ENCODE measurements at places on chromosomes 12 and 14.

DNA sequence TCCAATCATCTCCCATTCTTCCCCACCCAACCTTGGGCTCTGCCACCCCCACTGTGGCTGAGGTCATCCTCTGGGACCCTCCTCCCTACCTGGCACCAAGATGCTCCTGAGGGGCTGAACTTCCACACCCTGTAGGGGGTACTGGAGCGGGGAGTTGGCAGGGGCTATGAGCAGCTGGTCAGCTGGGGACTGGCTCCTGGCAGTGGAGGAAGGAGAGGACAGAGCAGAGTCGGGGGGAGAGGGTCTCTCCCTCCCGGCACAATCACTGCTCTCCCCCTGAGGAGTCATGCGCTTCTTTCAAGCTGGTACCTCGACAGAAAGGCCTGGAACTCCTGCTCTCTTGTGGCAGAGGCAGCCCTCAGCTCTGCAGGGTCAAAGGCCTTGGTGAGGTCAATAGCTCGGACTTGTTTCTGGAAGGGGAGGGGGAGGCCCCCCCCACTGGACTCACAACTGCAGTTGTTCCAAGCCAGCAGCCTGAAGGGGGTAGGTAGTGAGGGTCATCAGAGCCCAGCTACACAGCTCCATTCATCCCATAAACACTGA lies 2.0 kb downstream of the B4GALNT1 start:
- no peak for DNase-seq

- no peak for DNase-seq
Measured at GRCh38 chr12:4108803-4109345, 164.7 kb upstream of the CCND2 start.

DNA sequence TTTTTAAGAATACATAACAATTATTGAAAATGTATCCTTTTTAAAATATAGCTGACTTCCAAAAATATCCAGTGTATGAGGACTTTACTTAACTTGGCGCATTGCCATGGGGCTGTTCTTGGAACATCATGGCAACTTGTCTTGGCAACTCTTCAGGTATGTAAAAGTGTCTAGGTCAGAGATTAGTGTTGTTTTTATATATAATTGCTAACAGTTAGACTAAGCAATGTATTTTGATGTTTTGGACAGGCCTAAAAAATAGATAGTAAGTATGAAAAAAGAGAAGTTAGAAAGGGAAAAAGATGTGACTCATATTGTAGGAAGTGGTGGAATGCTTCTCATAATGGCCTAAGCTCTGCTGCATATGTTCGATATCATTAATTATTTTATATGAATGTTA lies 70.9 kb downstream of the MON2 start:
- no peak for DNase-seq

- DNase-seq, result no peak
Measured at GRCh38 chr12:126545411-126545810, 1480.2 kb downstream of the AACS start.

DNA sequence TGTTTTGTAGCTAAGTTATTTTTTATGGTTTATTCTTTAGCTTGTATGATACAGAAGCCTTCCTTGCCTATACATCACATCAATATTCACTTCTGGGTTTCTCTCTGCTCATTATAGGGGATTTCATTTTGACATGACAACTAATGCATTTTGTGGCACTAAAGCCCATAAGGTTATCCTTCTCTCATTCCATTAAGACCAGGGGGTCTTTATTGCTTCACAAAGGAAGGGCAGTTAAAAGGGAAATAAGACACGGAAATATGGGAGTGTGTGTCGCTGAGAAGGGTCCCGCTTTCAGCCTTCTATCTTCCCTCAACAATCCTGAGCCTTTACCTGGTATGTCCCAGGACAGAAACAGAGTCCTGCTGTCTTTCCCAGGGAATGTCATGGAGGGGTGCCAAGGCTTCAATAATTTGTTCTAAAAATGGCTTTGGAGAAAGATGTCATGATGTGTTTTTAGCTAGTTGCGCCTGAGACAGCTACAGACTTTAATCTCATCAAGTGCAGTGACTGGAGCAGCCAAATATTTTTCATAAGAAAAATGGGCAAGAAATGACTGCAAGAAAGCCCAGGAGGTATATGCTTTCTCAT lies 1145.4 kb upstream of the TMEM132C start:
- DNase-seq, result no peak

DNA sequence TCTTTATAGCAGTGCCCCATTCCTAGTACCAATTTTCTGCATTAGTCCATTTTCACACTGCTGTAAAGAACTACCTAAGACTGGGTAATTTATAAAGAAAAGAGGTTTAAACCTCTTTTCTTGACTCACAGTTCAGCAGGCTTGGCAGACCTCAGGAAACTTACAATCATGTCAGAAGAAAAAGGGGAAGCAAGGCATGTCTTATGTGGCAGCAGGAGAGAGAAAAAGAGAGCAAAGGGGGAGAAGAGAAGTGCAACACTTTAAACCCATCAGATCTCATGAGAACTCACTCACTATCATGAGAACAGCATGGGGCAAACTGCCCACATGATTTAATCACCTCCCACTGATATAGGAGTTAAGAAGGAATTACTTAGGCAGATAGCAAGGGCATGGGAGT lies 101.6 kb upstream of the PLEKHG7 start:
- DNase-seq, result no peak

- DNase-seq, result no peak
Measured at GRCh38 chr12:78187741-78188140, 357.0 kb downstream of the NAV3 start.

DNA sequence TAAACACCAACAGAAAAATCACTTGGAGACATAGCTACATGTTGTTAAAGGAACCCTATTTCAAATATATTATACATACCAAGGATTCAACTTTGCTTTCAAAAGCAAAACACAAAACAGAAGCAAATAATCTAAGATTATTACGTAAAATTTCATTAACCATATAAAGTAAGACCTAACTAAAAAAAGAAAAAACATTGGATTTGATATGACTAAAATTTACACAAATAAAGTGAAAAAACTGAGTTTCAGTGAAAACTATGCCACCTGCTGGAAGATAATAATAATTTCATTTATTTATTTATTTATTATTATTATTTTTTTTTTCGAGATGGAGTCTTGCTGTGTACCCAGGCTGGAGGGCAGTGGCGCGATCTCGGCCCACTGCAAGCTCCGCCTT lies 45.2 kb downstream of the WDHD1 start:
- DNase-seq, result no peak

GRCh38 chr14:68733086-68733914 lies 59.6 kb downstream of the ZFP36L1 start:
- DNase-seq, result no peak

DNA sequence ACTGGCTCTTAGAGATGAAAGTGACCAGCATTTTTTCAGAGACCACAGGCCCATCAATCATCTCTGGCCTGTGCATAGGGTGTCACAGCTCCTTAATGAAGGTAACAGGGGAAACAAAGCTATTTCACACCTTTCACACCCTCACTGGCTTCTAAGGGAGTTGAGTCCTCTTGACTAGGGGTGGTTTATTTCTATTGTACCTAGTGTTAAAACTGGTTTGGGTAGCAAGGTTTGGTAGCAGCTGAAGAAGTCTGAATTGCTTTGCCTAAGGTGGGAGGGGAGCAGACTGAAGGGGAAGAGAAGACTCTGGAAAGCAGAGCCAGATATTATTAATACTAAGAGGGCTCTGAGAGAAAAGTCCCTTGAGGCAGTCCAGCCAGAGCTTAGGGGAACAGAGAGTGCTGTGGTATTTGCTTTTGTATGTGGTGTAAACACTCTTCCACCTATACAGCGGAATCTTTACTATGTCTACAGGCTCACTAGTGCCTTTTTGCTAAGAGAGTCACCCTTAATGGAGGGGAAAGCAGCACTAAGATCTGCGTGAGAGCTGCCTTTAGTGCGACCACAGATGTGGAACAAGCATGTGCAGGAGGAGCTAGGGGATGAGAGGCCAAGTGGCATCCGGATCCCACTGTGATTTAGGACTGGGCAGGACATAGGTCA lies 95.8 kb downstream of the STXBP6 start:
- no peak for DNase-seq

DNA sequence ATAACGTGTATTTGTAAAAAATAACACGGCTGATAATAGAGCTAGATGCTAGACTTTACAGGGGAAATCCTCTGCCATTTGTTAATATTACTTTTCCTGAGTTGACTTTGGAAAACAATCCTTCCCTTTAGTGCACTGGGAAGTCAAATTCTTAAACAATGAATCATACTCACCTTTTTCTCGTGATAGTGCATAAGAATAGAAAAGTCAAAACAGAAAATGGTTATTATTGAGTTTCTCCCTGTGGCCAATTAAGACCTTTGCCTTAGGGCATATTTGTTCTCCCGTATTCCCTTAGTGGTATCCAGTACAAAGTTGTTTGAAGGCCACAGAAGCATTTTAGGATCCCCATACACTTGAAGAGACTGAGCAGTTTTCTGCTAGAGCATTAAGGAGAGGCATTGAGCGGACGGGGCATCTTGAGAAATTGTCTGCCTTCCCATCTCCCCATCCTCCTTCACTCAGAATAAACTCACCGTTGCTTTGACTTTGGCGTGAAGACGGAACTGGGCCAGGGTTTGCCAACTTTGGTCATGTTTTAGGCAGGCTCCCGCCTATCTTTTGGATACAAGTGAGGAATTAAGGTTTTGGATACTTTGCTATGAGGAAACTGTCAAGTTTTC lies 171.3 kb downstream of the TMTC2 start:
- no peak for DNase-seq

DNA sequence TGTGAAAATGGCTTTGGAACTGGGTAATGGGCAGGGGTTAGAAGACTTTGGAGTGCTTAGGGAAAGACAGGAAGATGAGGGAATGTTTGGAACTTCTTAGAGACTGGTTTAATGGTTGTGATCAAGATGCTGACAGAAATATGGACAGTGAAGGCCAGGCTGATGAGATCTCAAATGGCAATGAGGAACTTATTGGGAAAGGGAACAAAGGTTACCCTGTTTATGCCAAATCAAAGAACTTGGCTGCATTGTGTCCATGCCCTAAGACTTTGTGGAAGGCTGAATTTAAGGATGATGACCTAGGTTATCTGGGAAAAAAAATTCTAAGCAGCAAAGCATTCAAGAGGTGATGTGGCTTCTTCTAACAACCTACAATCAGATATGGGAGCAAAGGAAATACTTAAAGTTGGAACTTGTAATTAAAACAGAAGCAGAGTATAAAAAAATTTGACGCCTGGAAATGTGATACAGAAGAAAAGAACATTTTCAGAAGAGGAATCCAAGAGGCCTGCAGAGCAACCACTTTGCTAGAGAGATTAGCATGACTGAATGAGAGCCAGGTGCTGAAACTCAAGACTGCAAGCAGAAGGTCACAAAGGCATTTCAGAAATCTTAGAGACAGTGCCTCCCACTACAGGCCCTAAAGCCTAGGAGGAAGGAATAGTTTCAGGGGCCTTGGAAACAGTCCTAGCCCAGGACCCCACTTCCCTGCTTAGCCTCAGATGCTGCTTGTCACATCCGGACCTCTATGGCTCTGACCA lies 65.6 kb upstream of the FLRT2 start:
- DNase-seq, result no peak

- DNase-seq, result no peak
Measured at GRCh38 chr14:59836116-59836515, 34.5 kb downstream of the RTN1 start.

DNA sequence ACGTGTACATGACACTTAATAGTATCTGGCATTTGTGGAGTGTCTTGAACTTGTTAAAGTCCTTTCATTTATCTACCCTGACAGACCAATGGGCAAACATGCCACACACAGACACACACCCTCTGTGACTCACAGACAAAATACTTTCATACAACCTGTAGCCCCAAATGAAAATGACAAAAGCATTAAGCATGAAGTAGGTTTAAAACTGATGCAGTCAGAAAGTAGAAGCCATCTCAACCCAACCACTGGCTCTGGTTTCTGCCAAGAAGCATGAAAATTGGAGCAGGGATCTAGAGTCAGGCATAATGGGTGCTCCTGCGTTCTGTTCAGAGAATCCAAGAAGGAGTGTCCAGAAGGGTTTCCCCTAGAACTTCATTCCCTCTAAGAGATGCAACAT lies 23.1 kb upstream of the KRT77 start:
- no peak for DNase-seq

DNA sequence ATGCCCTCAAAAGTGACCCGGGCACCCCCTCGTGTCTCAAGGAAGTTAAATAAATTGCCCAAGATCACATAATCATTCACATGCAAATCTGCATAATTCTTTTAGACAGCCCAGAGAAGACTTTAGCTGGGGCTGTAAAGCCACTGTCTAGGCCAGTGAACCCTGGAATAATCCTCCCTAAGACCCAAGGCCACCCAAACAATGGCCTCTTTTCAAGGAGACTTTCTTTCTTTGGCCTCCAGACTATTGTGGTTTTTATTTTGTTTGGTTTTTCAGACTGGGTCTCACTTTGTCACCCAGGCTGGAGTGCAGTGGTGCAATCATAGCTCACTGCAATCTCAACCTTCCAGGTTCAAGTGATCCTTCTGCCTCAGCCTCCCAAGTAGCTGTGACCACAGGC lies 10.6 kb downstream of the SVOP start:
- DNase-seq, result no peak

- no peak for DNase-seq
Measured at GRCh38 chr12:6065131-6065862, 59.2 kb downstream of the VWF start.

GRCh38 chr12:51911788-51912711 lies 4.7 kb downstream of the ACVRL1 start:
- DNase-seq, result no peak

DNA sequence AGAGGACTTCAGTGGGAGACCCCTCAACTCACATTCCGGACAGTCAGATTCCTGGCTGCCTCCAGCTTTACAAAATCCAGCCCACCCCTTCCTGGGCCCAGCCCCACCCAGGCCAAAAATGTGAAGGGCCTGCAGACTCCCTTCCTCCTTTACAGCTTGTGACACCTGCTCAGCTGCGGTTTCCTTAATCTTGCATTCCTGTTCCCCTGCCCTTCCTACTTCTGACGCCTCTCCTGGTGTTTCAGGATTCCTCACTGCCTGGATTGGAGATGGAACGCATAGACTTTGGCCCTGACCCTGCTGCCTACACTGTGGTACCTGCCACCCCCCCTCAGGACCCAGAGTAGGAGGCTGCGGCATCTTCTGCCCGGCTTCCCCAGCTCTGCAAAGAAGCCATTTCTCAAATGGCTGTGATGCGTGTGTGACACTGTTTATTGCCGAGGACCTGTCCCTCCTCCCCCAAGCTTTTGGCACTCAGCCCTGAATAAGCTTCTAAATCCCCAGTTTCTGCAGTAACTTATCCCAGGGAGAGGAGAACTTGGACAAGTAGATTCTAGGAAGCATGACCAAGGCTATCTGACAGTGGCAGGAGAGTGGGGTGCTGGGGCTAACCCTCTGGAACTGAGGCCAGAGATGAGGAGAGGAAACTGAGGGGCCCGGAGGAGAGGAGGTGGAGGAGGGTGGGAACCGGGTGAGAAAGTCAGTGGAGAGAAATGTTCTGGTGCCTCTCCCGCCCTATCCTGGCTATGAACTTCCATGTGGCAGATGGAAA lies 24.9 kb upstream of the BCDIN3D start:
- no peak for DNase-seq
